ENCODE measurements at places on chromosomes 2 and 18. TPM values are rescaled to one million over a fixed set of nuclear protein-coding genes. Genes with fewer than 3 reads are reported as not detected.
A peak's percentile ranks its signal among the peaks of the same experiment; 100 is the strongest.

DNA sequence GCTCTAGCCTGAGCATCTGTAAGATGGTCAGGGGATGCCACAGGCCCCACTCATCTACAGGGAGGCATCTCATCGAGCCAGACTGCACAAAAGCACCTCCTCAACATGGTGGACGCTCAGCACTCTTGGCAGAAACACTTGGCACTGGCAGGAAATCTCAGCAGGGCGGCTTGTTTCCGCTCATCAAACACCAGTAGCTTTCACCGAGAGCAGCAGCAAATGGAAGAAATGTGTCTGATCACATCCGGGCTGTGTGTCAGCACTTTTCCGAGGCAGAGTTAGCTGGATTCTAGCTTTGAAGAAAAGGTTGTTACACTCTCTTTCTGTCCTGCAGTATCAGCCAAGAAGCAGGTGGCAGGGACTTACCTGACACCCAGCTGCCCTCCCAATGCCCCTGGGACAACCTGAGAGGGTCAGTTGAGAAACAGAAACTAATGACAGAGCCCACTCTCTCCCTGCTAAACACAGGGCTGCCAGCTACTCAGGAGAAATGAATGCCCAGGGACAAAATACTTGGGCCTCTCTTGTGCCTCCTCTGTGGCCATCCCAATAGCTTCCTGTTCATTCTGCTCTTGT is 68.9 kb upstream of the FZD7 start:
- no peak overlapping the region for H3K4me3 ChIP-seq
- H3K27me3 ChIP-seq, result no peaks in the 10 kb centered on the region
- no peaks in the 10 kb centered on the region for H3K36me3 ChIP-seq

- H3K36me3 ChIP-seq, result no peaks in the 10 kb centered on the region
- no peak overlapping the region for H3K27ac ChIP-seq
- H3K27me3 ChIP-seq, result no peaks in the 10 kb centered on the region
- no peak for DNase-seq
- no peak overlapping the region for H3K4me3 ChIP-seq
Observed at GRCh38 chr2:102334486-102334885, 21.1 kb upstream of the IL18R1 start.

DNA sequence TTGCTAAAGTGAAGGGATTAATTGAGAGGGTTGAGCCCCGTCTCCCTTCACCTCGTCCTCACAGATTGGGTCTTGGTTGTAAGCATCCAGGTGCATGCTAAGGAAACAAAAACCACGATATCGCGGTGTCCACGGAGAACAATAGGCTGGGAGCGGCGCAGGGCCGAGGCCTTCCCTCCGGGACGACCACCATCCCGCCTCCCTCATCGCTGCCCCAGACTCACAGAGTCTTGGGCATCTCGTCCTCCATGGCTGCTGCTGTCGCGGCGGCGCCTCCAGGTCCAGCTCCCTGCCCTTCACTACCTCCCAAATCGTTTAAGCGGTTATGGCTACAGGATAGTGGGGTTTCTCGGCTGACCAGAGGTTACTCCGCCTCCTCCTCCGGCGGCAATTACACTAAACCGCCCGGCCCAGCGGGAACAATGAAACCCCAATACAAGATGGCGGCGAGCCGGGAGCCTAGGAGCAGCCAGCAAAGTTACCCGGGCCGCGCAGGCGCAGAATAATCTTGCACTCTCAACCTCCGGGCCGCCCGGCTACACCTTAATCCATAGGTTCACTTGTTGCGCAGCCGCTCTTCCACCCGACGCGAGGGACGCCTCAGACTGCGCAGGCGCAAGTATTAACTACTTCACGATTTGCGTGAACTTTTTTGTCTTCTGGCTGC is at the start of gene TIA1:
TSS of gene TIA1 (minus strand) at position 448 of the 667 bp plus-strand sequence. CDS start at position 250, 198 bp downstream.
- H3K27me3 ChIP-seq, result no peaks in the 10 kb centered on the region
- H3K36me3 ChIP-seq, result no peaks in the 10 kb centered on the region
- H3K4me1 ChIP-seq, result peaks cover 12% of the 10 kb centered on the region
- H3K4me3 ChIP-seq, result peak within 1 kb of the TSS; percentile 98
- peak; percentile 98 for DNase-seq

- no peak overlapping the region for H3K27ac ChIP-seq
- DNase-seq, result no peak
- no peaks in the 10 kb centered on the region for H3K36me3 ChIP-seq
- H3K27me3 ChIP-seq, result no peaks in the 10 kb centered on the region
- peaks cover 27% of the 10 kb centered on the region for H3K4me1 ChIP-seq
- H3K4me3 ChIP-seq, result no peak overlapping the region
Observed at GRCh38 chr2:134262684-134263083, 8.8 kb downstream of the MGAT5 start.

DNA sequence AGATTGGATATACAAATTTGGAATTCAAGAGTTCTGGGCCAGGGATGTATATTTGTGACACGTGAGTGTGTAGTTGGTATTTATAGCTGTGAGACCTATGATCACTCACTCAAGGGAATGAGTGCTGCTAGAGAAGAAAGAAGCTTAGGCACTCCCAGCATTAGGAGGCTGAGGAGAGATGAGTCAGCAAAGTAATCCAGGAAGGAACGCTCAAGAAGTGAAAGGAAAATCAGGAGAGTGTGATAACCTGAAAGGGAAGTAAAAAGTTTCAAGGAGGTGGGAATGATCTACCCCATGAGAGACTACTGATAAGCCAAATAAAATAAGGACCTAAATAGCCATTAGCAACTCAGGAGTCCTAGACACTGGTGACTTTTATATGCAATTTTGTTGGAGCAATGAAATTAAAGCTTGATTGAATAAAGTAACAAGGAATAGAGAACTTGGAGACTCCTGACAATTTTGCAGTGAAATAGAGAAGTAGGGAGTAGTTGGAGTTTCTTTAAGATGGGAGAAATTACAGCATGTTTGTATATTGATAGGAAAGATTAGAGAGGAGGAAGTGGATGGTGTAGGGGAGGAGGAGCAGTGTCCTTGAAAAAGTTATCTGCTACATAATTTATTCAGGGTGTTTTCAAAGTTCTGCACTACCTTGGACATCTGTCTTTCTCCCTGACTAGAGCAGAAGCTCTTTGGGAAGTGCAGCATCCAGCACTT is 89.9 kb downstream of the UBE2E3 start:
- no peaks in the 10 kb centered on the region for H3K27me3 ChIP-seq
- no peak overlapping the region for H3K27ac ChIP-seq
- DNase-seq, result no peak
- H3K36me3 ChIP-seq, result no peaks in the 10 kb centered on the region
- no peaks in the 10 kb centered on the region for H3K4me1 ChIP-seq

GRCh38 chr2:106012001-106012590 is 182.0 kb downstream of the UXS1 start:
- no peaks in the 10 kb centered on the region for H3K36me3 ChIP-seq
- DNase-seq, result no peak
- H3K27me3 ChIP-seq, result no peaks in the 10 kb centered on the region
- no peaks in the 10 kb centered on the region for H3K4me1 ChIP-seq
- no peak overlapping the region for H3K4me3 ChIP-seq
- H3K27ac ChIP-seq, result no peak overlapping the region

Gene EIF2B4
- polyA plus RNA-seq, result 111 TPM

Gene FHL2
- 99.3 TPM for polyA plus RNA-seq

GRCh38 chr2:133635131-133635530 is 66.9 kb upstream of the NCKAP5 start:
- no peaks in the 10 kb centered on the region for H3K36me3 ChIP-seq
- H3K27ac ChIP-seq, result no peak overlapping the region
- DNase-seq, result no peak

Gene ASIC4
- polyA plus RNA-seq, result 1.5 TPM

Gene FNDC4
- polyA plus RNA-seq, result 35.9 TPM

Gene ASTL
- polyA plus RNA-seq, result 0.58 TPM

Gene BOLL
- 256 TPM for polyA plus RNA-seq

Data from testis (tissue), 5 donors.